ENCODE measurements at places on chromosomes 4 and X.

- DNase-seq, result no peak
Measured at GRCh38 chr4:139700568-139700967, 34.9 kb downstream of the MGST2 start.

- DNase-seq, result no peak
Measured at GRCh38 chr4:101232074-101232776, 115.1 kb downstream of the PPP3CA start.

GRCh38 chr4:185820146-185821028 is 8.4 kb upstream of the SORBS2 start:
- DNase-seq, result no peak

GRCh38 chrX:77949840-77950239 is 19.6 kb downstream of the PGAM4 start:
- DNase-seq, result no peak

DNA sequence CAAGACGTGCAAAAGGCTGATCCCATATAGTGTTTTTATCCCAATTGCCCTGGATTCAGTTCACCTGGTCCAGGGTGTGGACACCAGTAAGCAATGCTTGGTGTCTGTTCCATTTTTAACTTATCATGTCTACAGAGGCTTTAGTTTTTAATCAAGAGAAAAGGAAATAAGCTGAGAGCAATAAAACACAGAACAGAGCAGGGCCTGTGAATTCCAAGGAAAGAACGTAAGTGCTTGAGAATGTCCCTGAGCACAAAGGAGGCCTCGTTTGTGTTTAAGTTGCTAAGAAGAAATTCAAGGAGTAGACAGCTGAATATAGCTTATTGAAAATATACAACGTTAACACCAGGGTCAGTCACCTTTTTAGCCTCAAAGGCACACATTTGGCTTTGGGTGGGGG is 191.3 kb downstream of the GPC3 start:
- DNase-seq, result no peak

DNA sequence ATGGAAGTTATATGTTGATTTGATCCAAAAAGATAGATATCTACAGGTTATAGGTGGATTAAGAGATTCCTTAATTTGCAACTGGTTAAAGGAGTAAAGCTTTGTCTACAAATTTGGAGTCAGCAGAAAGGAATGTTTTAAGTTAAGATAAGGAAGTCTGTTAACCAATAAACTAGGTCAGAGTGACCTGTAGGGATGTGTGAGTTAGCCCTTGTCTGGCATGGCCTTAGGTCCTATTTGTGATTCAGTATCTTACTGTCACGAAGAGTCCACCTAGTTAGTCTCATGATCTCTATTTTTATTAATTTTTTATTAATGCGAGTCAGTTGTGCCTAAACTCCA is 230.8 kb downstream of the INPP4B start:
- DNase-seq, result no peak

DNA sequence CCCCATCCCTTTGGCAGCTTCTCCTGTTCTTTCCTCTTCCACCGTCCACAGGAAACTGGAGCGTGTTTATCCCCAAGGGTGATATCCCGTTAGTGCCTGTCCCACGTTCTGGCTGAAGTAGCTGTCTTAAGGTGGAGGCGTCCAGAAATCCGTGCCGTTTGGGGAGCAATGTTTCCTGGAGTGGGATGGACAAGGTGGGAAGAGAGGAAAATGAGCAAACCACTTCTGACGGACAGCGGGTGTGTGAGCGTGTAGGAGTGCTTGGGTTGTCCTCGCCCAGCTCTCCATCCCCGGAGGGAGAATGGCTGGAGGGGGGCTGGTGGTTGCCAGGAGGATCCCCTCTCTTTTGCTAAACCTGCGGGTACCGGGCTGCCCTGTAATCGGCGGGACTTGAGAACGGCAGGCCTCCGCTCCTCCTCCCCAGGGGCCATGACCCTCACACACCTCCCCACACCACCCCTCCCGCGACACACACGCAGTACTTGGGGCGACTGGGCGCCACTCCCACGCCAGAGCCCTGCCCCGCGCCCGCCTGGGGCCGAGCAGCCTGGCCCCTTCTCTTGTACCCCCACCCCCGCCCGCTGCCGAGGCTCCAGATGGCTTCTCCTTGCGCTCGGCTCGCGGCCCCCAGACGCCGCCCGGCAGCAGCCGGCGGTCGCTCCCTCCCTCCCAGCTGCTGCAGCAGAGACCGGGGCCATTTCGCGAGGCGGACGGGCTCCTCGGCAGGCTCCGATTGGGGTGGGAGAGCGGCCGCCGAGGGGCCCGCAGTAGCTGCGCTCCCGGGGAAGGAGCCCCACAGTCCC is 13.9 kb upstream of the PRDM8 start:
- no peak for DNase-seq

GRCh38 chr4:159178979-159179969 is 76.4 kb downstream of the RAPGEF2 start:
- no peak for DNase-seq

DNA sequence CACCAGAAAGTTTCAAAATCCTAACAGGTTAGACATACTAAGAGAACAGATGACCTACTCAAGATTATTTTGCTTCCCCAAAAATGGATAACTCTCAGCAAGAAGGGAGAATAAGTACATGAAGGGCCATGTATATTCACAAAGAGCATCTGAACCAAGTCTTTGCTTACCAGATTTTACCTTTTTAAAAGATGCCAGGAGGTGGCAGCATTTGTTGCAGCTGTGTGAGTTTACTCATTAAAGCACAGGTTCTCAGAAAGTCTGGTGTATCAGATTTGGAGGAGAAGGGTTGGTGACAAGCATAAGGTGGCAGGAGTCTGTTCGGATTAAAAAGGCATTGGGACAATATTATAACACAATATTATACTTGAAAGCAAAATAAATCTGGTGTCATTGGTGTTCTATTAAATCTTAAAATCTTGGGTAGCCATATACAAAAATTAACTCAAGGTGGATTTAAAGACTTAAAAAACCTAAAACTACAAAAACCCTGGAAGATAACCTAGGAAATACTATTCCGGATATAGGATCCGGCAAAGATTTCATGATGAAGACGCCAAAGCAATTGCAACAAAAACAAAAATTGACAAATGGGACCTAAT is 51.3 kb upstream of the NFKB1 start:
- peak; percentile 4 for DNase-seq

DNA sequence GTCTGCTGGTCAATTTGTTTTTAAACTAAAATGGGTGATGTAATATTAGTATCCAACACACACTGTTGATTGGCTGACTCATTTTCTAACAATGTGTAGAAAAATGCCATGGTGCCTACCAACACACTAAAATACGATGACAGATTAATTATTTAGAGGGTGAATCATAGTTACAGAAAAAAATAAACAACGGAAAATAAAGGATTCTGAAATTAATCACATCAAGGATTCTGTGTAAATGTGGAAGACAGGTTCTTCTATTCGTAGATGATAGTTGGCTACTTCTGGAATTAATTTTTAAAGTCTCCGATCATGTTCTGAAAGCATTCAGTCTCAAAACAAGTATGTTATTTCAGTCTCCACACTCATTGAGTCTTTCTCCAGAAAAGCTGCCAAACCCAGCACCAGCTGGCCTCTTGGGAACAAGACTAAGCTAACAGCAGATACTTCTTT is 8.2 kb upstream of the IQCM start:
- DNase-seq, result no peak

DNA sequence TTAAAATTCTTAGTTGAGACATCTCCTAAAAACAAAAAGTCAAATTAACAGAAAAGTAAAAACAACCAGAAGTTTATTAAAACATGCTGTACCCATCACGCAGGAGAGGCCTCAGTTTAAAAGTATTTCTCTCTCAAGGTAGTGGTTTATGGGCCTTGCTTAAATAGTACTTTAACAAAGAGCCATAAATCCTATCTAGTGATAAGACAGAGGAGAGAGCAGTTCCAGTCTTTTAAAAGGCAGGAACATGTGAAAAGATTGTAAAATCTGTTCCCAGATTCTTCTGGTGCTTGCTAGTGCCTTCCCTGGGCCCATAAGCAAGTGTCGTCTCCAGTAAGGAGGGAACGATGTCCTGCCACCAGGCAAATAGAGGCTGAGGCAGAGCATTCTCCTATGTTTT is 476.3 kb upstream of the ADGRL3 start:
- no peak for DNase-seq

GRCh38 chr4:899556-899906 is 32.6 kb downstream of the GAK start:
- no peak for DNase-seq

GRCh38 chr4:173909294-173909693 is 374.2 kb downstream of the FBXO8 start:
- DNase-seq, result no peak

All from activated naive CD8-positive, alpha-beta T cell treated with anti-CD3 and anti-CD28 coated beads, Interleukin-2, amount 50 U/mL, for 16 hours (primary cell).